NB4 (cell line): ENCODE measurements at places on chromosomes 1 and 21.
A peak's percentile ranks its signal among the peaks of the same experiment; 100 is the strongest.

DNA sequence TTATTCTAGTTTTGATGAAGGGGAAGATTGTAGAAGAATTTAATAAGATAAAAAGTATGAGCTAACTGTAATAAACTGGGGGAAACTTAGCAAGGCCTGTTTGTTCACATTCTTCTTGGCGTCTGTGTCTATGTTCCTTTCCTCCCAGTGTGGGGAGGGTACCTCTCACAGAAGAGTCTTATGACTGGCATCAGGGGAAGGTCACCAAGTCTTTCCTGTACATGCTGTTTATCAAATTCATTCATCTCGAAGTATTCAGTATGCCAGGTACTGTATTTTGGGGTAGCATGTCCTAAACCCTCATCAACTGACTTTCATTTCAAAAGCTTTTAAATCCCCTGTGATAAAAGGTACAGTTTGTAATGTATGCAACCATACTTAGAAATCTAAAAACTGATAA, 78.4 kb downstream of the HS2ST1 start:
- no peak for DNase-seq

DNA sequence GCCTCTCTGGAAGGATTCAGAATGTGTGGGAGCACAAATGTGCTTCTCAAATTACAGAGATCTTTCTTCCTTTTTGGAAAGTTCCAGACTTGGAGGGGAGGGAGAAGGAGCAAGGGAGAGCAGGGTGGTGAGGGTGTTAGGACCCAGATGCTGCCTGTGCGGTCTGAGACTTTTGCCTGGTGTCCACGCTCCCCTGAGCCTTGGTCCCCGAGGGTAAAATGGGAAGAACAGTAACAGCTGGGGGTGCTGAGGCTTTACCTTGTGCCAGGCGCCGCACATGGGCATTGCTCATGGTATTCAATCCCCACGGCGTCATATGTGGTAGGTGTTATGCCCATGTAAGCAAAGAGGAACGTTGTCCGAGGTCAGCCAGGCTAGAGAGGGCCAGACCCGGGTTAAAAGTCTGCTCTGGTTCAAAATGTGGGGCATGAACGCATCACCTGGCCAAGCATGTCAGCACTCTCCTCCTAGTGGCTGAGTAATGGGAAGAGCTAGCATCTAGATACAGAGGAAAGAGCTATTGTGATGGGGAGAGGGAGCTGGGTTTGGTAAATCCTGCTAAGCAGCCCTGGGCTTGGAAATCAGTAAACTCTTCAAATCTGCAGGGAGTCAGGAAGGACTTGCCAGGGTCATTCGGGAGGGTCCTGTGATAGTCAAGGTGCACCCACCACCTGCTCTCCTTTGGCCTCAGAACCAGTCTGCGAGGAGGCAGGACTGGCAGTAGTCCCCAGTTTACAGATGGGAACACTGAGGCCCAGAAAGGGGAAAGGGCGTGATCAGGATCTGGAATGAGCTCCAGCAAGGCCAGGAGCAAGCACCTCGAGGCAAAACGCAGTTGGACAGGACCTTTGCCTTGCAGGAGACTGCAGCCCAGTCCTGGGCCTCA, 4.5 kb upstream of the RUNX3 start:
- DNase-seq, result no peak

- peak; percentile 22 for DNase-seq
Measured at GRCh38 chr1:109818988-109819764, 55.5 kb upstream of the EPS8L3 start.

- no peak for DNase-seq
Measured at GRCh38 chr1:183407961-183408360, 10.2 kb downstream of the NMNAT2 start.

GRCh38 chr1:5444396-5444795, 547.8 kb downstream of the NPHP4 start:
- no peak for DNase-seq

GRCh38 chr1:47432071-47433036, 5.5 kb upstream of the FOXD2 start:
- DNase-seq, result peak; percentile 80
